Mammary epithelial cell (primary cell): ENCODE measurements at places on chromosomes 4 and X. TPM values are rescaled to one million over a fixed set of nuclear protein-coding genes. Genes with fewer than 3 reads are reported as not detected.

DNA sequence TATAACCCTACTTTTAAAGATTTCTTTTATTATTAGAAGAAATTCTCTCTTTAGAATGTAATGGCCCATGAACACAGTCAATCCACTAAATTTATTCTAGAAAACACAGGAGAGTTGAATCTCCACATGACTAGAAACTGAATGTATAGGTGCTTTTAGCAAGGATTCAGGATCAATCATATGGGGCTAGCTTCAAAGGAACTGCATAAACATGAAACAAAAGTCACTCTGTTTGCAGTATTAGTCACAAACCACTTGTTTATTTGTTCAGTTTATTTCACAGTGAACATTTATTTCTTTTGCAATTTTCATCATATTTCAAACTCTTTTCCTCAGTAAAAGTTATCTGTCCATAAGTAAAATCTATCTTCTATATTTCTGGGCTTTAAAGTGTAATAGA lies 1604.6 kb downstream of the PCDH18 start:
- DNase-seq, result no peak

GRCh38 chr4:129355516-129355915 lies 259.6 kb downstream of the C4orf33 start:
- DNase-seq, result no peak

GRCh38 chr4:27861802-27862201 lies 1001.2 kb downstream of the STIM2 start:
- peak; percentile 39 for DNase-seq

- DNase-seq, result no peak
Measured at GRCh38 chr4:123298261-123298660, 98.3 kb upstream of the SPRY1 start.

DNA sequence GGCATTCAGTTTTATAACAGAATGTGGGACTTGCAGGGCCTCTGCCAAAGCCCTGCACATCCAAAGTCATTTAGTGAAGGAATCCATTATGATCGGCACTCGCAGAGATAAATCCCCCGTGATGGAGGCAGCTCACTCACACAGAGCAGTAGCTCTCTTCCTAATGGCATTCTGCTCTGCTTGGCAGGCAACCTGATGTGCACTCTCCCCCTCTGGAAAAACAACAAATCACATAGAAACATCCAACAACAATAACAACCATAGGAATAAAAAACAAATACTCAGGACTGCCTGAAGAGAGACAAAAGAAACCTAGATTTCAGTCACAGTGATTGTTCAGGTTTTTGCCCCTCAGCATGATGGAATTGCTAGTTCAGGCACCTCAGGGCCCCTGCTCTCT lies 59.7 kb downstream of the NAA11 start:
- DNase-seq, result no peak

GRCh38 chr4:145709336-145709735 lies 29.4 kb downstream of the C4orf51 start:
- DNase-seq, result no peak

DNA sequence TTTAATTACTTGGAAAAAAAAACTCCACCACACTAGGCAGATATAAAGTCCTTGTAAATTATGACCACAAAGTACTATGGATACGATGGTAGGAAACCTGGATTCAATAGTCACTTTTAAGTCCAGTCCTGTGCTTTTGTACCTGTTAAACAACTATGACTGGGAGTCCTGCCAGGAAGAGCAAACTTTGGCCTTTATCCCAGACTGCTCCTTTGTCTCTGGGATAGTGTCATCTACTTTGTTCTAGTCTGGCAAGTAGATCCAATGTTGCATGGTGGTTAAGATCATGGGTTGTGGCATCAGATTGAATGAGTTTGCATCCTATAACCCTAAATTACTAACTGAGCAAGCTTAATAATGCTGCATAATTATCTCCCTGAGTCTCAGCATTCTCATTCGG lies 175.3 kb upstream of the FGF13 start:
- peak; percentile 73 for DNase-seq

- DNase-seq, result peak; percentile 95
Measured at GRCh38 chrX:44400588-44400987, 57.1 kb upstream of the EFHC2 start.

DNA sequence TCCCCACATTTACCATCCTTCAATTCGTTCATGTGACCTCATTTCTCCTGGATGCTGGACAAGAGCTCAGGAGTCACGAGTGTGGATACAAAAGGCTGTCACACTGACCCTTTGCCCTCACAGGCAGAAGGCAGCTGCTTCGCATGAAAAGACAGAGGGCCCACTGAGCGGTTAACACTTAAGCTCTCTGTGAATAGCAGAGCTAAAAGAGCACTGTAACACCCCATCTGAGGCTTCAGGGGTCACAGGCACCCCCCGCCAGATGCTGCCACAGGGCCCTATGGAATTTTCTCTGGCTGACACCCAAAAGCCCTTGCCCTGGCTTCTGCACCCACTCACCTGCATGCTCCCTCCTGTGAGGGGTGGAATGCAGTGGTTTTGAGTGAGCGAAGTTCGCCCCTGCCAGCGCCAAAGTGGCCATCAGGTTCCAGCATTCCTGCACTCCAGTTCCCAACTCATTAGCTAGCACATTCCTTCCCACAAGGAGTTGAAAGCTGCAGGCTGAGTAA lies 360.9 kb downstream of the PPP3CA start:
- no peak for DNase-seq

DNA sequence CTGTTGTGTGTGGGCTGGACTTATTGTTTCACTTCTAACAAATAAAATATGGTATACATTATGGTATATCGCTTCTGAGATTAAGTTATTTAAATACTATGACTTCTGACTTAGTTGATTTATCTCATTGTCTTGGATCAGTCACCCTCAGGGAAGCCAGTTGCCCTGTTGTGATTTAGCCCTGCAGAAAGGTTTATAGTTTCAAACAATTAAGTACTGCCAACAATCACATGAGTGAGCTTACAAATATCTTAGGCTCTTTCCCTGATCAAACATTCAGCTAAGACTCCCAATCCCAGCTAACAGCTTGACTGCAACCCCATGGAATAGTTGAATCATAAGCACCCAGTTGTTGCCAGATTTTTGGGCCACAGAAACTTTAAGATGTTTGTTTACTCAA lies 85.4 kb downstream of the MAGEC1 start:
- no peak for DNase-seq

GRCh38 chrX:1589356-1590130 lies 1.9 kb upstream of the AKAP17A start:
- DNase-seq, result no peak

DNA sequence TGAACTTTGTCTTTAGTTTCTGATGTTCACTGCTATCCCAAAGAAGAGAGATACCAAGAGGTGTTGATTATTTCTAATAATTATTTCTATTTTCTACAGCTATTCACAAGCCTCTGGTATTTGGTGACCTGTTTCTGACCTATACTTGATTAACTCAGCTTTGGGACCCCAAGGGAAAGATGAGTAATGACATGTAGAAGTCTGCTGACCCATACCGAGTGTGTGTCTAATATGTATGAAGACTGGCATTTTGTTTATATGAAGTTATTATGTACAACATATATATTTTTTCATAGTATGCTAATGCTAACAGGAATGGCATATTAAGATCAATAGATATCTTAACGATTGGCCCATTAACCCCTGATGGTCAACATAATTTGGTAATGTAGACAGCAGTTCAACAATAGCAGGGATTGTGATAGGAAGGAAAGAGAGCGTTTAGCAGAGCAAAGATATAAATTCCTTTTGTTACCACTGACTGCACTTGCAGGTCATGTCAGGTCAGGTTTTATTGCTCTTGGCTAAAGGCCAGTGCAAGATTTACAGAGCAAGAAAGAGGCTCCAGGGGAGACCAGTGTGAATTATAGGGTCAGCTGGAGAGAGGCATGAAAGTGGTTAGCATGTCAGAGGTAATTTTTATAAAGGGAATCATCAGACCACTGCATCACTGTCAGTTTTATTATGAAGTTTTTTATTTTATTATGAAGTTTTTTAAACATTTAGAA lies 94.7 kb upstream of the DIPK2B start:
- DNase-seq, result peak; percentile 46

GRCh38 chr4:2390784-2391421 lies 27.5 kb downstream of the ZFYVE28 start:
- no peak for DNase-seq

DNA sequence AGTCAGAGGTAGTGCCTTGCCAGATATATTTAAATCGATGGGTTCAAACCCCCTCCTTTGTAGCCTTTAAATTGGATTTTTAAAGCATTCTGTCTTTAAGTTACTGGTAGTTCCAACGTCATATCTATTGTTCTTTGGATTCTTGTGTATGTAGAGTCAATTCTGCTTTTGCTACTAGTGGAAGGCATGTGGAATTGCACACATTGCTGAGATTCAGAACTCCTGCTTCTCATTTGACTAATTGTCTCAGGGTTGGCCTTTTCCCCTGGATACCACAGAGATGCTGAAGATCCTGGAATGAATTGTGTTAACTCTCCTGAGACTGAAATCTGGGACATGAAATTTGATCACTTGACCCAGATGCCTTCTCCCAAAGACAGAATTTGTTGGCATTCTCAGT lies 328.3 kb upstream of the RPS6KA3 start:
- no peak for DNase-seq

DNA sequence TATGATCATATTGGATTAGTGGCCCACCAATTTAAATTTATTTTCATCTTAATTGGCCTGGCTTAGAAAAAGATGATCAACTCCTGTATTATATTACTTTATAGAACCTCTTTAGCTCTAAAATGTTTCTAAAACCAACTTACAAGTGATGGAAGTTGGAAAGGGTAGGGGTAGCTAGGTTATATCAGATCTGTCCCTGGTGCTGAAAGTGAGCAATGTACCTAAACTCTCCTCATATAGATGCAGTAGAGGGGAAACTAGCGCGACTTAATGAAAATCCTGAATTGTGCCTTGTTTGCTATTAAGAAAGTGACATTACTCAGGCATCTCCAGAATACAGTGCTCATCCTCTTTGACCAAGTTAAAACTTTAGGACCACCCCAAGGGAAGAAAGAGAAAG lies 7.5 kb upstream of the PTCHD1 start:
- no peak for DNase-seq

DNA sequence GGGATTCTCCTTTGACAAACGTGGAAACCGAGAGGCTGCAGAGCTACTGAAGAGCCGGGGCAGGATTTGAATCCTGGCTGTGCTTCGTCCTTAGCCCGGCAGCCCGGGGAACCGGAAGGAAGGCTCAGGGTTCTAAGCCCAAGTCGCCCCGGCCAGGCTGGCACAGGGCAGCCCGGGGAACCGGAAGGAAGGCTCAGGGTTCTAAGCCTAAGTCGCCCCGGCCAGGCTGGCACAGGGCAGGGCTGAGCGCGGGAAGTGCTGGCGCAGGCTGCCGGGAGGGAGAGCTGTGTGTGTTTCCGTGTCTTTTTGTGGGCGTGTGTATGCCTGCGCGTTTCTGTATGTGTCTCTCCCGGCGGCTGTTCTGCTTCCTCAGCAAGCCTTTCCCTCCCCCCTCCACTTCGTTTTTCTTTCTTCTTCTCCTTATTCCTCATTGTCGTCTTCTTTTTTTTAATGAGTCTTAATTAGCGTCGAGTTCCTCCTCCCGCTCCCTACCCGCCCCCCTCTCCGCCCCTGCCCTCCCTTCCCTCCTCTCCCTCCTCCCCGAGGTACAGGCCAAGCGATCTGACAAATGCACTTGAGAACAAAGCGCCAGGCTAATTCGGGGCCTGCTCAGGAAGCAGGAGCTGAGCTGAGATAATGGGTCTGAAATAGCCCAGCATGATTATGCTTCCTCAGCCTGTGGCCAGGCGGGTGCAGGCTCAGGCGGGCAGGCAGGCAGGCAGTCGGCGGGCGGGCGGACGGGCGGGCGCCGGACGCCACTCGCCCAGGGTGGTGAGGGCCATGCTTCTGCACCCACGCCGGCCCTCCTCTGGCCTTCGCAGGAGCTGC lies 65.9 kb downstream of the EFNB1 start:
- DNase-seq, result peak; percentile 33

GRCh38 chr4:2218436-2218835 lies 23.5 kb downstream of the HAUS3 start:
- no peak for DNase-seq

DNA sequence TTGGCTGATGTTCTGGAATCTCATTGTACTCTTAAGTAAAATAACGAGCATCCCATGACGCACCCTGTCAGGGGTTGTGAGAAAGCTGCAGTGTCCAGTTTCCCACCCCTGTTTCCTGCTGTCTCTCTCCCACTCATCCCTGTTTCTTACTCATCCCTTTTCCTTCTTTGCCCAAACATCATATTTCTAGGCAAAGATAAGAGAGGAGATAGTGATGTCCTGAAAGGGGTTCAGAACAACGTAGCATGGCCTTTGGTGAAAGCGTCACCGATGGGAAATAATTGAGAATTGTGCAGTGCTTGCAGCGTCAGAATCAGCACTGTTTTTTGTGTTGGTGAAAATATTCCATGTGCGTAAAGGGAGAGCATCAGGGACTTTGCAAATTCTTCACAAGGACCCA lies 23.5 kb upstream of the TMEM165 start:
- DNase-seq, result no peak

DNA sequence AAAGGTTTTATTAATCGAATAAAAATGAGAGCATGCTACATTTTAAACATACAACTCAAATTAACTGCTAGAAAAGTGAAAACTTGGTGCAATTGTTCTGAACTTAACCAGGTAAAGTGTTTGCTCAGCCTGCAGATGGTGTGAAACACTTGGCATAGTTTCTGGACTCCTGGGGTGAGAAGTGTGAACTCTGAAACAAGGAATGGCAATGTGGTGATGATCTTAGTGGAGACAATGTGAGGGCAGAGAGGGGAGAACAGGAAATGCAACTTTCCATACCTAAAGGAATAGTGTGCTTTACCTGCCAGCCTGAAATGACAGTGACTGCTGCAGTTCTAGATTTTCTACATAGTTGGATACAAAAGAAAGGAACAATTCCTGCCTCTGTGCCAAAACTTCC lies 57.4 kb downstream of the CCSER1 start:
- DNase-seq, result no peak

GRCh38 chrX:54182864-54183613 lies at the start of gene FAM120C:
Gene FAM120C (minus strand): TSS chrX:54183254. CDS start chrX:54183198, 56 bp downstream.
- peak; percentile 62 for DNase-seq

DNA sequence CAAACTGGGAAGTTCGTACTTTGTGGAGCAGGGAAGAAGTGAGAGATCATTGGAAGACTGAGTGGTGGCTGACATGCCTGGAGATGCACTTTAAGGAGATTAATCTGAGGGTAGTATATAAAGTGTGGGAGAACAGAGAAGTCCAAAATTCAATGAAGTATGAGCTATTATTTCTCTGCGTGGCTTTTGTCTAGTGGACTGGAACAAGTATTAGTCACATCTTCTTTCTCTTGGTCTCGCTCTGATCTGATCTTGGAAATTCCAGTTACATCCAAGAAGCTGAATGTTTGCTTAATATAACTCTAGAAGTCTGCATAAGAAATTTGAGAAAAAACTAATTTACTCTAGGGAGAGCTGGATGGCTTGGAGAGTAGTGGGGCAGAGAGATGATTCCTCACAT lies 64.8 kb upstream of the NR0B1 start:
- no peak for DNase-seq

RAB39B gene
- 0.60 TPM for polyA plus RNA-seq

RTL5 gene
- polyA plus RNA-seq, result 0.65 TPM

MMRN1 gene
- polyA plus RNA-seq, result not detected

CSAG3 gene
- polyA plus RNA-seq, result not detected

CISD2 gene
- 19.2 TPM for polyA plus RNA-seq

MID2 gene
- polyA plus RNA-seq, result 8.8 TPM
